Small intestine (tissue), 16 donors: ENCODE measurements at places on chromosomes 1 and 21. TPM values are rescaled to one million over a fixed set of nuclear protein-coding genes. Genes with fewer than 3 reads are reported as not detected.

FLG2 gene
- not detected for polyA plus RNA-seq

PTGFRN gene
- 26.9 TPM for polyA plus RNA-seq

PKP1 gene
- polyA plus RNA-seq = 0.27 TPM

RBM34 gene
- 51.8 TPM for polyA plus RNA-seq

TPTE gene
- polyA plus RNA-seq = not detected

RNPEP gene
- polyA plus RNA-seq = 69.7 TPM

CELA3A gene
- polyA plus RNA-seq = 0.64 TPM

HAO2 gene
- not detected for polyA plus RNA-seq

TNFRSF8 gene
- polyA plus RNA-seq = not detected

CD53 gene
- polyA plus RNA-seq = 9.6 TPM

WDR47 gene
- 4.3 TPM for polyA plus RNA-seq

GBP6 gene
- polyA plus RNA-seq = 0.09 TPM

EDEM3 gene
- 9.7 TPM for polyA plus RNA-seq

PDZK1IP1 gene
- polyA plus RNA-seq = 5.1 TPM

TFF1 gene
- 130 TPM for polyA plus RNA-seq

SH2D5 gene
- 1.1 TPM for polyA plus RNA-seq

NPHS2 gene
- 0.03 TPM for polyA plus RNA-seq

SYCP1 gene
- not detected for polyA plus RNA-seq

UQCRHL gene
- 3.5 TPM for polyA plus RNA-seq

AADACL3 gene
- not detected for polyA plus RNA-seq

SPRR3 gene
- polyA plus RNA-seq = 3.0 TPM

A3GALT2 gene
- polyA plus RNA-seq = not detected

RHD gene
- polyA plus RNA-seq = not detected

STIL gene
- 5.0 TPM for polyA plus RNA-seq

KCNK2 gene
- not detected for polyA plus RNA-seq

KIRREL1 gene
- 15.3 TPM for polyA plus RNA-seq

ANGEL2 gene
- 8.7 TPM for polyA plus RNA-seq

C4BPB gene
- polyA plus RNA-seq = 1.1 TPM

WNT4 gene
- polyA plus RNA-seq = not detected

CR1L gene
- polyA plus RNA-seq = 0.19 TPM

NDUFV3 gene
- 18.6 TPM for polyA plus RNA-seq

GNAI3 gene
- 7.4 TPM for polyA plus RNA-seq

DPT gene
- 9.4 TPM for polyA plus RNA-seq

ATP6V1G3 gene
- polyA plus RNA-seq = not detected

CFHR3 gene
- 0.04 TPM for polyA plus RNA-seq

NGF gene
- polyA plus RNA-seq = 3.0 TPM

SH2D2A gene
- 3.7 TPM for polyA plus RNA-seq

FCRL3 gene
- polyA plus RNA-seq = 0.48 TPM

COL6A1 gene
- 475 TPM for polyA plus RNA-seq

SPRR2B gene
- polyA plus RNA-seq = not detected

GJB5 gene
- polyA plus RNA-seq = 0.19 TPM

BTBD8 gene
- polyA plus RNA-seq = 0.27 TPM

PCSK9 gene
- 0.54 TPM for polyA plus RNA-seq

INKA2 gene
- 4.4 TPM for polyA plus RNA-seq

S100A16 gene
- 389 TPM for polyA plus RNA-seq

METTL18 gene
- polyA plus RNA-seq = 10.7 TPM

SYTL1 gene
- polyA plus RNA-seq = 24.1 TPM

TACSTD2 gene
- 0.89 TPM for polyA plus RNA-seq
